Anterior cingulate cortex (tissue), 58 donors: ENCODE measurements at places on chromosomes 2 and 18.

GRCh38 chr2:18940184-18940583 is 350.8 kb upstream of the NT5C1B start:
- no peak for DNase-seq

DNA sequence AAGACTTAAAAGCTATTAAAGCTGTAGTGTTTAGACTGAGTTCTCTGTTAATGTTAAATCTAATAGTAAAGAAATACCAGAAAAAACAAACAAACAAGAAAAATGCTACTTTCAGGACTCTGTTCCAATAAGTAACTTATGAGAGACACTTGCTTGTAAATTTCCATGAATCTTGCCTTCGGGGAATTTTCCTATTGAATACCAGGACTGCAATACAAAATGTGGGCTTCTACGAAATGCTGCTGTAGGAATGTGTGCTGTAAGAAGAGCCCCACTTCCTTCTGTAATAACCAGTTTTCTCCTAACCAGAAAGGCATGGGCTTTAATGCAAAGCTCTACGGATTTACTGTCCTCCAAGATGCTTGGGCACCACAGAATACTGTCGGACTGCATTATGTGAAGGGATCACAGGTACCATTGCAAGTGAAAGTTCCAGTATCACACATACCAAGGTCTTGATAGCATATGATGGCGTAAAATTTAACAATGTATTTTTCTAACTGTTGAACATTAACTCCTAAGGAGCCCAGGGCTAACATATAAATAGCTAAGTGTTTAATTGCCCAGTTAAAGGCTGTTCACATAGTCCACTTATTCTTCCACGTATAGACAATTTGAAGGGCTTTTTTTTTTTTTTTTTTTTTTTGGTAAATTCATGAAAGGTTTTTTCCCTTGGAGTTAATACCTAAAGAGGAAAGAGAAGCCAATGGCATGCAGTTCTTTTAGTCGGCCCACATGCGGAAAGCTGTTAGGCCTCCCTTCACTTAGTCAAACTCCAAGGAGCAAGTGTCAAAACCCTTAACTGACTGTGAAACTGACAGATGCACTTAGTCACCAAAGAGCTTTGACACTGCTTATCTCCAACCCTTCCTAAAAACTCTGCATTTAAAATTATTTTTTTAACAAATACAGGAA is 564.0 kb upstream of the POU3F3 start:
- DNase-seq: no peak

GRCh38 chr2:64617631-64618151 is 36.0 kb downstream of the SERTAD2 start:
- DNase-seq: no peak

DNA sequence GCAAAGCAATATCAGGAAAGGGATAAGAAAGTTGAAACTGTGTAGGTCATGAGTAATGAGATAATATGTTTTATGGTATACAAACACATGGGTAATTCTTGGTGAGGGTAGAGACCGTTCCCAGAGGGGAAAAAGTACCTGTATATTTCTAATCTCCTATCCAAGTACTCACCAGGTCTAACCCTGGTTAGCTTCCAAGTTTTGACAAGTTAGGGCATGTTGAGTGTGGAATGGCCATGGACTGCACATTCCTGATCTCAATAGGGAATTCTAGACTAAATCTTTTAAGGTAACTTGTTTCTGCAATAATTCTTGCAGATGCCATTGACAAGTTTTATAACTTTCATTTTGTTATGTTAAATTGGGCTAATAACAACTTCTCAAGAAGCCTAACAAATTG is 216.6 kb downstream of the SPAG16 start:
- no peak for DNase-seq

DNA sequence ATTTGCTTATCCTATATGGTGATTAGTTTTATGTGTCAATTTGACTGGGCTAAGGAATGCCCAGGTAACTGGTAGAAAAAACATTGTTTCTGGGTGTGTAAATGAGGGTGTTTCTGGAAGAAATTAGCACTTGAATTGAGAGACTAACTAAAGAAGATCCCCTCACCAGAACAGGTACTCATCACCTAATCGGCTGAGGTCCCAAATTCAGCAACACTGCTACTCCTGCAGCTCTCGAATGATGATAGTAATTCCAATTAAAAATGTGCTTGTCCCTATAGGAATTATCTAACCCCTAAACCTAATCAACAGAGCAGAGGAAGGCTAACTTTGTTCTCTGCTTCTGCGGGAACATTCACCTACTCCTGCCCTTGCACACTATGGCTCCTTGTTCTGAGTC is 464.5 kb upstream of the CHST9 start:
- DNase-seq: no peak

DNA sequence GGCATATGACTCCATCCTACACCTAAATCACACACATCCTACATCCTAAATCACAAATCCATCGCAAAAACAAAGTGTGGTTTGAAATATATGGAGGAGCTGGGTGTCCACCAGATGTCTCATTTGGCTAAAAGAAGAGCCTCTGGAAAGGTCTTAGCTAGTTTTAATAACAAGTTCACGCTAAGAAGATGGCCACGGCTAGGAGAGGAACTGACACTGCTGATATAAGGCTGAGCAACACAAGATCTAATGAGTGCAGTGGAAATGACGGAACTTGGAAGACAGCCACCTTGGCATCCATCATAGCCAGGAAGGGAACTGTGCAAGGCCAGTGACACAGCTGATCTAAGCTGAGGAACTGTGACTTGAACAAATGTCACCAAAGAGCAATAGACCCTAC is 60.0 kb upstream of the AGAP1 start:
- DNase-seq: peak; percentile 41

DNA sequence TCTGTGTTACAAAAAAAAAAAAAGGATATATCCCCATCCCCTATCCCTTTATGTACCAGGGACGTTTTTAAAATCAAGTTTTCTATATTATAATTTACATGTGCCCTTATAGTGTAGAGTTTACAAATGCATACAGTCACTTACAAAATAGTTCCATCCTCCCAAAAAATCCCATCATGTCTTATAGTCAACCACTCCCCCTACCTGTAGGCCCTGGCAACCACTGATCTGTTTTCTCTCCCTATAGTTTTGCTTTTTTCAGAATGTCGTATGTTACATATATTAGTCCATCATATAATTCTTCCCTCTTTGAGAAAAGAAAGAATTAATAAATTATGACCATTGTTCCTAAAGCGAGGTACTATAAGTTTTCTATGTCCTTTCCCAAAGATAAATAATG is 17.8 kb downstream of the CFAP210 start:
- no peak for DNase-seq

DNA sequence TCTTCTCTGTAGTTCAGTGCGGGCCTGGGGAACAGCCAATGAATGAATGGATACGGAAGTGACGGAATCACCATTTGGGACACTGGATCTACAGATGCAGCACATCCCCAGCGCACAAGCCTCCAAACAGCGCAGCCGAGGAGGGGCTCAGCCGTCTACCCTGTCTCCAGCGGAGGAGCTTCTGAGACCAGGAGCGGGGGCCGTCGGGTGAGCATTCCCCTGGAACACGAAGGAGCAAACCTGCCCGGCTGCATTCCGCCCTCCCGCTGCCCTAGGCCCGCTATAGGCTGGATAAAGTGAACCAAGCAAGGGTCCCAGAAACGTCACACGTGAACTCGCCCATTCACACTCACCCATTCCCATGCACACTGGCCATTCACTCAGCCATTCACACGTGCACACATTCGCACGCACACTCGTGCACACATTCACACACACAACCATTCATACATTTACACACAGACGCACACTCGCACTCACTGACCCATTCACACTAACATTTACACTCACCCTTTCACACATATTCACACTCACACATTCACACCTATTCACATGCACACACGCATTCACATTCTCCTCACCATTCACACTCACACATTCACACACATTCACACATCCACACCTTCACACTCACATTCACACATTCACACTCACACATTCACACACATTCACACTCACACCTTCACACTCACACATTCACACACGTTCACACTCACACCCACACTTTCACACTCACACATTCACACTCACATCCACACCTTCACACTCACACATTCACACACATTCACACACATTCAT is 63.4 kb downstream of the BIN1 start:
- DNase-seq: no peak

DNA sequence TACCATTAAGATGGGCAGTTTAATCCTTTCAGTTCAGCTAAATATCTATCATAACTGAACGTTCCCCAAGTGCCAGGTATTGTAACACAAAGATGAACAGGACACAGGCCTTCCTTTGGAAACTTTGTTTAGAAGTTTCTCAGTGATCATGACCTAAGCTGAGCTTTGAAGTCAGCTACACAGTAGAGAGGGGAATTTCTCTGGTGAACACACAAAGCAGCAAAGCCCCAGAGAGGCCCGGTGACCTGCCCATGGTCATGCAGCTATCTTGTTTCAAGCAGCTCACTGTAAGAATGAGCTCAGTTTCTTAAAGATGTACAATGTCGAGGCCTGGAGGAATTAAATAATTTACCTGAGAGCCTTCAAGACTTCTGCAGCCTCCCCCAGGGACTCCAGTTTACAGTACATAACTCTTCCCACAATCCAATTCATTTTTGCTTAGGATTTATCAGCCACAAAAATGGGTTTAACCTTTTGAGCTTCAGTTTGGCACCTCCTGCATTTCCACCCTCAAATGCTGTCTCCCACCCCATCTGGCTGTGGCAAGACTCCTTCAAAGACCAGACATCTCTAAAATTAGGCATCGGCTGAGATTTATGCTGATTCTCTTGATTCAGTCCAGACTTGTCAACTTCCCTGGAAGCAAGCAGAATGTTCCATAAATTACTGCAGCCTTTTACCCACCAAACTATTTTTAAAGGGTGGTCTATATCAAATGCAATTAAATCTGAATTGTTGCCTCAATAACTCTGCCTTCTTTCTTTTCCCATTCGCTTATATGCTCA is 325.6 kb downstream of the TXNL1 start:
- no peak for DNase-seq

GRCh38 chr2:216629784-216630183 is 3.4 kb upstream of the IGFBP2 start:
- no peak for DNase-seq

DNA sequence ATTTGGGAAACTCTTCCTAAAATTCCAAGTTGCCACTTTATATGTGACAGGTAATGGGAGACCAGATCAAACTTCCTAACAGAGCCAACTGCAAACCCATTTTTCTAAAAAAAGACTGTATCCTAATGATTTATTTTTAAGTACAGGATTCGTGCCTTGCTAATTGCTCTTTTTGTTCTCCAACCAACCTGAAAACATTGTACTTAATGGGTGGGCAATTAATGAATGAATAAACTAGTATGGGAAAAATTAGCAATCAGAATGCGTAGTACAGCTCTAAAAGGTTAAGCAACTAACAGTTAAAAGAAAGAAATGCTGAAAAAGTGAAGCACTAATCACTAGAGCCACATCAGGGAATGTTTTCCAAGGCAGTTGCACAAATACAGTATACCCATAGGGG is 217.2 kb upstream of the KCNJ3 start:
- DNase-seq: no peak

GRCh38 chr18:74950479-74950878 is 258.5 kb downstream of the PTGR3 start:
- DNase-seq: no peak

DNA sequence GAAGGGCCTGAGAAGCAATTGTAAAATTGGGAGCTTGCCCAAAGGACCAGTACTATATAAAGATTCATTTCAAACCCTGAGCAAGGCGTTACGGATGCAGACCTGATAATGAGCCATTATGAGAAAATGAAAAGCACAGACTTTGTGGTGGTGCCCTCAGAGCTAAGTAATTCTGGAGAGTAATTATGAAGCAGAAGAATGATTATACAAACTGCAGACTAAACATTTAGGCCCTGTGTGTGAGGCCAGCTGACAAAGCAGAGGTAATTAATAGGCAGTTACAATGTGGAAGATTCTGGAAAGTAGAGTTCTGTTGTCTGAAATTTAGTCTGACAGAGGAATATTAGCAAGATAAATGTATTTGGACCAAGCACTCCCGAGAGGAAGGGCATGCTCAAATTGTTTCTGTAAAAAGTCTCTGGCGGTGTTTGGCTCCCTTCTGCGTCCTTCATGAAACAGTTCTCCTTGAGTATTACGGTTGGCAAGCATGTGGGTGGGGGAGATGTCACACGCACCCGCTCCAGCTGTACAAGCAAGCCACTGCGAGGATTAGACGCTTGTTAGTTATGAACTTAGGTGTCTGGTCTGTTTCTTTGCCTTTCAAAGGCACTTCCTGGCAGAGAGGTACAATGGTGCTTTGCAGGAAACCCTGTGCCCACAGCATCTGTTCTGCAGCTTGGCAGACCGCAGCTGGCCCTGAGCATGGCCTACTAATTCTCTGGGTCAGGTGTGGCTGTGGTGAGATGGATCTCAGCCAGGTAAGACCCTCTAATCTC is 45.5 kb downstream of the CDC42EP3 start:
- no peak for DNase-seq

DNA sequence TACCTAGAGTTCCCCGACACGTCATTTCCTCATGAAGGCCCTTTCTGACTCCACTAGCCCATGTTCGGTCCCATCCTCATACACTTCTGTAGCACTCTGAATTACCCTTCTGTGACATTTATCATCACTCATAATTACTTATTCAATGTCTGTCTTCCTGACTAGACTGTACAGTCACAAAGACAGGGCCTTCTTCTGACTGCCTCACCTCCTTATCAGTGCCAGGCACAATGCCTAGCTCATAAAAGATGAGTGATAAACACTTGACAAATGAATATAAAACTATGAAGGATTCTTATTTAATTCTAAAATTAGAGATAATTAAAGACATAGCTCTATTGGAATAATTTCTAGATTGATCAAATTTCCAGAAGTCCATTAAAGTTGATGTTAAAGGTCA is 1.4 kb upstream of the UBXN4 start:
- no peak for DNase-seq

DNA sequence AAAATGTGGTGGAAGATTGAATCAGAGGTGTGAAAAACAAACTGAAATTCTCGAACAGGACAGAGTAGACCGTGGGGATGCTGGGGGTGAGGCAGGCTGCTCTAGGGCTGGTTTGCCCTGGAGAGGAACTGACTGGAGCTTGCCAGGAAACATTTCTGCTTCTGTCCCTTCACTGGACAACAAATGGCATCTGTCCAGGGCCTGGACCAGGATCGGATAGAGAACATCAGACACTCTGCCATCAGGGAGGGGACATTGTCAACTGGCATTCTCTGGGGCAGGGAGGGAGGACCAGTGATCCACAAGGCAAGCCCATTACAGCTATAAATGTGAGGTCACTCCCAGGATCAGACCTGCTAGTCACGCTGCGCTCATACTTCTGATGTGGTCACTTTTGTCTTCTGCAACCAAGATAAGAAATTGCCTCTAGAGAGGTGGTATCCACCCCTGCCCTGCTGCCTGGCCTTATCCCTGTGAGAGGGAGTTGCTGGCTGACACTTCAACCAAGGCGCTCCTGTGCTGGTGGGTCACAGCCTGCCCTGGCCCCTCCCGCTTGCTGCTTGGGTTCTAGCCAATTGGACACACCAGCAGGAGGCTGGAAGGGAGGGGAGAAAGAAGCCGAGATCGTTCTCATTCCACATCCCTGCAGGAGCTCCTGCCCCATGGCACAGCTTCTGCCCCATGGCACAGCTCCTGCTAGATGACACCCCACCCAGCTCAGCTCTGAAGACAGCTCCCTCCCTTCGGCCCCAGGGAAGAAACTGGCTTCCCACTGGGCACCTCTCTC is 8.7 kb downstream of the NPPC start:
- DNase-seq: no peak
